ENCODE measurements at places on chromosomes 11 and 22. TPM values are rescaled to one million over a fixed set of nuclear protein-coding genes. Genes with fewer than 3 reads are reported as not detected.

Gene MAPK8IP2
- 4.1 TPM for total RNA-seq

Gene UEVLD
- total RNA-seq: 23.6 TPM

Gene APOA4
- not detected for total RNA-seq

Gene HPS5
- total RNA-seq: 14.3 TPM

Gene POU2AF2
- total RNA-seq: not detected

Gene RTN4R
- total RNA-seq: 10.1 TPM

Gene HOATZ
- total RNA-seq: not detected

Gene MS4A7
- total RNA-seq: not detected

Gene OR5D14
- total RNA-seq: not detected

Gene MLC1
- 0.06 TPM for total RNA-seq

Gene LRRC56
- 0.55 TPM for total RNA-seq

Gene APOBEC3H
- 0.38 TPM for total RNA-seq

Gene TMEM132A
- total RNA-seq: 124 TPM

Gene HBE1
- total RNA-seq: 0.16 TPM

Gene SHANK3
- 3.9 TPM for total RNA-seq

Gene TFIP11
- total RNA-seq: 27.3 TPM

Gene MN1
- 3.0 TPM for total RNA-seq

Gene TMEM191B
- 0.26 TPM for total RNA-seq

Gene DCHS1
- 0.12 TPM for total RNA-seq

Gene DUSP8
- total RNA-seq: 2.0 TPM

Gene OR51E2
- total RNA-seq: 0.14 TPM

Gene SH3BP1
- 2.4 TPM for total RNA-seq

Gene RHOD
- 47.7 TPM for total RNA-seq

Gene BDNF
- total RNA-seq: 11.4 TPM

Gene ARHGAP20
- not detected for total RNA-seq

Gene SESN3
- total RNA-seq: 0.16 TPM

Gene CCDC15
- total RNA-seq: 0.61 TPM

Gene MRTFA
- total RNA-seq: 37.6 TPM

Gene SLC35F2
- total RNA-seq: 41.9 TPM

Gene NOX4
- total RNA-seq: not detected

Gene ACTN3
- total RNA-seq: 0.01 TPM

Gene OR8I2
- not detected for total RNA-seq

Gene EXPH5
- total RNA-seq: not detected

Gene GAL
- total RNA-seq: 19.3 TPM

Gene RHOG
- 110 TPM for total RNA-seq

Gene OR6A2
- not detected for total RNA-seq

Gene DBX1
- total RNA-seq: not detected

Gene MSANTD2
- total RNA-seq: 5.0 TPM

Gene MAPK1
- total RNA-seq: 63.9 TPM

Gene CNIH2
- 2.1 TPM for total RNA-seq

Gene SLC1A2
- total RNA-seq: 0.10 TPM

Gene FIBIN
- not detected for total RNA-seq

Gene CHEK1
- total RNA-seq: 32.2 TPM

Gene FOLR3
- not detected for total RNA-seq
